Colonic mucosa (tissue), 4 donors: ENCODE measurements at places on chromosomes 2 and 18.

- no peak for DNase-seq
Observed at GRCh38 chr18:61198486-61198885, 134.7 kb upstream of the CDH20 start.

GRCh38 chr2:60825666-60826065 is 55.7 kb upstream of the REL start:
- no peak for DNase-seq

- peak; percentile 9 for DNase-seq
Observed at GRCh38 chr2:128414351-128414750, 95.7 kb upstream of the HS6ST1 start.

GRCh38 chr2:28447943-28448792 is 47.7 kb upstream of the PLB1 start:
- no peak for DNase-seq

DNA sequence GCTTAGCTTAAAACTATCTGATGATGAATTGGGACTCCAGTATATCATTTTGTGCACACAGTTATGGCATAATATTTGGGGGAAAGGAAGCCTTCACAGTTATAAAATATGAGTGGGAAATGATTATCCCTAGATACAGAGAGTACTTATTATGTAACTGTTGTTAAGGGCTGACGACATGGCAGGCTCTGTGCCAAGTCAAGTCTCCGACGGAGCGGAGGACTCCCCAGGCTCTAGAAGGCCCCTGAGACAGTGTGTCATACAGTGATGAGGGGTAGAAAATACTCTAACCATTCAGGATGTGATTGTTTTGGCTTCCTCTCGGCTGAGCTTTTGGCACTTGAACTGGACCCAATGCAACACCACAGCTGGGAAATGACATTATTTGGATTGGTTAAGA is 211.8 kb downstream of the SLC8A1 start:
- DNase-seq: peak; percentile 67

GRCh38 chr2:45123065-45123464 is 113.8 kb upstream of the SIX2 start:
- DNase-seq: no peak

- DNase-seq: peak; percentile 93
Observed at GRCh38 chr2:47069628-47070154, 85.4 kb downstream of the STPG4 start.

DNA sequence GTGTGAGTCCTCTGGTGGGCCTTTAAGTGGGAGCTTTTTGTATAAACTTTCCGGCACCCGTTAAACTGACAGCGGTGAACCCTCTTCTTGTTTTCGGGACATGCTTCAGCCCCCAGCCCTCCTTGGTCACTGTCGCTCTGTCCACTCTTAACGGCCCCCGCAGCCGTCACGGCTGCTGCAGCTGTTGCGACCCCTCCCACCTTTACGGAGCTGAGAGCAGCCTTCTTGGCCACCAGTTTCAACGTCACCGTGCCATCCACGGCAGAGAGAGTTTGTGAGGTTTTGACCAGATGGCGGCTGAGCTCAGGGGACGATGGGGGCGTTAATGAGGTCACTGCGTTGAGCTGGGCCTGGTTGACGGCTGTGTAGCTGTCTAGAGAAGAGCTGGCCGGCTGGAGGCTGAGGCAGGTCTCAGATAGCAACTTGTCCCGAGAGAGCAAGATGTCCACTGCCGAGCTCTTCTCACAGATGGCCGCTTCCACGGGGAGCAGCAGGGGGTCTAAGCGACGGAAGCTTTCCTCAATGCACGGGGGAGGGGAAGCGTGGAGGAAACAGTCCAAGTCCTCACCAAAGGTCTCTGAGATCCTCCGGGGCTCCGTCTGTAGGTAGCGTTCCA is 41.9 kb downstream of the KLF7 start:
- no peak for DNase-seq

DNA sequence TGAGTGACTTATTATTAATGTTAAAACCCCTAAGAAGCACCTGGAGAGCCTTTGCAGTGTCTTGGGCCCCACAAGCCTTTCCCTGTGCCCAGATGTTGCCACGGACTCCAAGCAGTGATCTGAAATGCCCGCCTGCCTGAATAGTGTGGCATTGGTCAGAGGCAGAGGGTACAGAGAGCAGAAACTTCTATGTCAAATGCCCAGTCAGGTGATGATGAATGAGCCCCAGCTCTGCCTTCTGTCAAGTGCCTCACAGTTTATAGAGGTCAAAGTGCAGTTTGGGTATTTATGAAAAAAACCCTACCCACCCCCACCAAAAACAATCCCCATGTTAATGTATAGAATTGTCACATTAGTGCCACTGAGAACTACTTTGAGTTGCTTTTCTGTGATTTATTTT is 170.0 kb upstream of the SIX3 start:
- DNase-seq: no peak

DNA sequence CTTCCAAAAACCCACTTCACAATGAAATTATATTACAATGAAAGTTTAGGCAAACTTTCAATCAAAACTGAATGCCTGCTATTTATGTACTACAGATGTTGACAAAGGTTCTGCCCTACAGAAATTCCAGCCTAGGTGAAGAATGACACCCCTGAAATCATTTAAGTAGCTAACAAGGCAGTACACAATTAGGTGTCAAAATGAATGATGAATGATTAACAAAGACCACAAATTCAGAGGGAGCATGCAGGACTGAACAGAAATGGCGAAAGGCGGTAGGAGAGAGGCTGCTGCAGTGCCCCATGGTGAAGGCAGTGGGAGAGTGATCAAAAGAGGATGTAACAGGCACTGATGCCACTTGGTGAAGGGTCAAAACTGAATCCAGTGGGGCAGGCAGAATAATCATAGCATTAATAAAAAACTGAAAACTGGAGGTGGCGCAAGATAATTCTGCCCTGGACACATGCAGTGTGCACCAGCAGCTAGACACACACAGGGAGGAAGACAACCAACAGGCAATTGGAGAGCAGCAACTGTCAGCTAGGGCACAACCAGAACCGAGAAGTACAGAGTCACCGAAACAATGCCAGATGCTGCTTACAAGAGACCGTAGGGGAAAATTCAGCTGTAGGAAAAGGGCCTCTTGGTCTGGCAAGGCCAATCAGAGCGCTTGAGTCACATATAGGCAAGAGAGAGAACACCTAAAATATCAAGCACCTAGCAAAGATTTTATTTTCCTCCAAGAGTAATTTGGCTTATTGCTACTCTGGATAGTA is 4.5 kb downstream of the TMEM131 start:
- no peak for DNase-seq

GRCh38 chr2:152437276-152438108 is 102.5 kb downstream of the FMNL2 start:
- DNase-seq: no peak

- no peak for DNase-seq
Observed at GRCh38 chr2:199370150-199370780, 87.5 kb downstream of the SATB2 start.

DNA sequence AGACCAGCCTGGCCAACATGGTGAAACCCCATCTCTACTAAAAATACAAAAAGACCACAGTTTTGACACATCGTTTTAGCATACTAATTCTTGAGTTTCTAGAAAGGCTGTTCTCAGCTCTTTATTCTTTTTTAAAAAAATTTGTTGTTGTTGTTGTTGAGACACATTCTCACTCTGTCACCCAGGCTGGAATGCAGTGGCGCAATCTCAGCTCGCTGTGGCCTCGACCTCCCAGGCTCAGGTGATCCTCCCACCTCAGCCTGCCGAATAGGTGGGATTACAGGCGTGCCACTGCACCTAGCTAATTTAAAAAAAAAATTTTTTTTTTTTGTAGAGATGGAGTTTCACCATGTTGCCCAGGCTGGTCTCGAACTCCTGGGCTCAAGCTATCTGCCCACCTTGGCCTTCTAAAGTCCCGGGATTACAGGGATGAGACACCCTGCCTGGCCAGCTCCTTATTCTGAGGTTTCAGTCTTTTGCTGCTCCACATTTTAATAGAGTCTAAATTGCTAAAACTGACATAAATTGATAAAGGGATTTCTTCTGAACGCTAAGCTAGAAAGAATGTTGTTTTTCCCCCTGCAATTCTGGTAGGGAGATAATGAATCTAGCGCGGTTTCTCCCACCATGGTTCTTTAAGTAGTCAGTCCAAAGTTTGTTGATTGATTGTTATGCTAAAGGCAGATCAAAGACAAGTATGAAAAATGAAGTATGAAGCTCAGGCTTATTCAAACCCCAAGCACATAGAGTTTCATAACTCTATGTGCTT is 32.6 kb upstream of the CABLES1 start:
- no peak for DNase-seq

DNA sequence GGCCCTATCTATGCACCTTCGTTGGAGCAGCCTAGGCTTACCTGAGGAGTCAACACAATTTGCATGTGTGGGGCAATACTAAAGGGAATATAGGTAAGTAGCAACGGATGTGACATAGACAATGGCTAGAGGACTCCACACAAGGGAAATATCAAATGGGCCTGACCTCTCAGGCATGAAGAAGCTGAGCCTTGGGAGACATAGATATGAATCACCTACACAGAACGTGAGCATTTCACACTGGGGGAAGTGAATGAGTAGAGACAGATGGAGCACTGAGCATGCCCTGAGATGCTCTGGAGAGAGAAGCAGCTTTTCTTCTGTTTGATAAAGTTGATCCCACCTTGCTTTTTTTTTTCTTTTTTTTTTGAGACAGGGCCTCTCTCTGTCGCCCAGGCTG is 97.9 kb downstream of the ATL2 start:
- DNase-seq: no peak

- DNase-seq: no peak
Observed at GRCh38 chr2:207224791-207225482, 59.2 kb upstream of the KLF7 start.

DNA sequence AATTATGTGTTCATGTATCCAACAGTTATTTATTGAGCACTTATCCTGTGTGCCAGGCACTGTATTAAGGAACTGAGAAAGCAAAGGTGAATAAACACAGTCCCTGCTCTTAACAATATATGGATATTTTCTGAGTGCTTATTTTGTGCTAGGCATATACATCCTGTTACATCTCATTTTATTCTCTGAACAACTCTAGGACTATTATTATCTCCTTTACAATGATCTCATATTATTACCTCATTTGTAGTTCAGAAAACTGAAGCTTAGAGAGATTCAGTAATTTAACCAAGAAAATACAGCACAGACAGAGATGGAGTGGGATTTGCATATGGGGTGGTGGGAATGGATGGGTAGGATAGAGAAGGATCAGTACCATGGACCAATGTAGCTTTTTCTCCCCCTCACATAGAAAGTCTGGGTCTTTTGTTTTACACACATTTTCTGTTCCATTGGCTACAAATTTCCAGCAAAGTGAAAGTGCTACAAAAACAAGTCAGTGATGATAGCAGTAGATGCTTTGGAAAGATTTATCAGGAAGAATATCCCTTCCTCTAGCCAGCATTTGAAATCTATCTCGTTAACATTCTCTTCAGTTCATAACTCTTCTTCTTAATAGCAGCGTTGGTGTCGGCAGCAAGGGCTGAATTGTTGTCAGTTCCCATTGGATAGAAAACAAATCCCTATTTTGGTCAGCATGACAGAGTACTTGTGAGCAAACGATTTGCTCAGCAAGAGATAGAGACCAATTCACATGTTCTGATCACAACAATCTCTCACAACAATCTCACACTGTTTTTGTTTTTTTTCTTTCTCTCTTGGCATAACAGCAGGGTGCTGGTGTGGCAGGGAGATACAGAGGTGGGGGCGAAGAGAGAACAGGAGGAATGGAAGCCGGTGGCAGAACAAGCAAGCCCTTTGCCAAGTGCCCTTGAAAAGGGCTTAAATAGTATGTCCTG is 102.2 kb upstream of the KCTD1 start:
- DNase-seq: no peak

DNA sequence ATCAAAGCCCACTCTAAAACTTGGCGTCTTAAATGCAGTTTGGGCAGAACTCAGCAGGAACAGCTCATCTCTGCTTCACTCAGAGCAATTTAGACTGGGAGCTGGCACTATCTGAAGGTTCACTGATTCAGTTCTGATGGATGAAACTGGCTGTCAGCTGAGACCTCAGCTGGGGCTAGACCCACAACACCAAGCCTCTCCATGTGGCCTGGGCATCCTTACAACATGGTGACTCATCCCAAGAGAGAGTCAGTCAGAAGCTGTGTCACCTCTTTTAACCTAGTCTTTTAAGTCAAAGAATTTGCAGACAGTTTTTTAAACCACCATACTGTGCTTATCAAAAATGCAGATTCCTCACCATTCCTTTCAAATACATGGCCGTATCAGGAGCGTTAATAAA is 62.6 kb upstream of the ZNF397 start:
- no peak for DNase-seq
